ENCODE measurements at places on chromosomes 1 and 21. TPM values are rescaled to one million over a fixed set of nuclear protein-coding genes. Genes with fewer than 3 reads are reported as not detected.

The KCNC4 gene
- total RNA-seq = 8.6 TPM

The PDC gene
- total RNA-seq = not detected

The SYCP1 gene
- total RNA-seq = not detected

The CRYBG2 gene
- 8.7 TPM for total RNA-seq

The TNFRSF14 gene
- total RNA-seq = 0.07 TPM

The FLG2 gene
- not detected for total RNA-seq

The MROH9 gene
- total RNA-seq = not detected

The C1orf56 gene
- total RNA-seq = 4.7 TPM

The HNRNPCL4 gene
- not detected for total RNA-seq

The EPHA2 gene
- 43.3 TPM for total RNA-seq

The MPZ gene
- 5.6 TPM for total RNA-seq

The SPRR2E gene
- total RNA-seq = not detected

The ATAD3B gene
- 44.1 TPM for total RNA-seq

The PCSK9 gene
- total RNA-seq = 171 TPM

The IARS2 gene
- 119 TPM for total RNA-seq

The HENMT1 gene
- total RNA-seq = 18.0 TPM

The CLCA2 gene
- not detected for total RNA-seq

The EFNA1 gene
- 6.4 TPM for total RNA-seq

The SH3BGR gene
- total RNA-seq = 1.6 TPM

The MMP23B gene
- total RNA-seq = 11.9 TPM

The DNALI1 gene
- 4.0 TPM for total RNA-seq

The SUCO gene
- total RNA-seq = 32.7 TPM

The BMP8A gene
- 0.81 TPM for total RNA-seq

The AMY2A gene
- not detected for total RNA-seq

The DCST1 gene
- total RNA-seq = not detected
